PC-3 (cell line): ENCODE measurements at places on chromosomes 5 and 9. TPM values are rescaled to one million over a fixed set of nuclear protein-coding genes. Genes with fewer than 3 reads are reported as not detected.

ZNF169 gene
- 2.4 and 2.8 TPM in 2 replicates for total RNA-seq

FOXD4L6 gene
- total RNA-seq = not detected in 2 replicates

INSL4 gene
- not detected in 2 replicates for total RNA-seq

MSMP gene
- total RNA-seq = 145 and 149 TPM in 2 replicates

TMEM232 gene
- 1.4 TPM in 1 of 2 replicates, not detected in the other for total RNA-seq

AQP7 gene
- total RNA-seq = not detected in 2 replicates

FIBCD1 gene
- 7.5 and 8.9 TPM in 2 replicates for total RNA-seq

LEAP2 gene
- 0.36 TPM in 1 of 2 replicates, not detected in the other for total RNA-seq

DNA sequence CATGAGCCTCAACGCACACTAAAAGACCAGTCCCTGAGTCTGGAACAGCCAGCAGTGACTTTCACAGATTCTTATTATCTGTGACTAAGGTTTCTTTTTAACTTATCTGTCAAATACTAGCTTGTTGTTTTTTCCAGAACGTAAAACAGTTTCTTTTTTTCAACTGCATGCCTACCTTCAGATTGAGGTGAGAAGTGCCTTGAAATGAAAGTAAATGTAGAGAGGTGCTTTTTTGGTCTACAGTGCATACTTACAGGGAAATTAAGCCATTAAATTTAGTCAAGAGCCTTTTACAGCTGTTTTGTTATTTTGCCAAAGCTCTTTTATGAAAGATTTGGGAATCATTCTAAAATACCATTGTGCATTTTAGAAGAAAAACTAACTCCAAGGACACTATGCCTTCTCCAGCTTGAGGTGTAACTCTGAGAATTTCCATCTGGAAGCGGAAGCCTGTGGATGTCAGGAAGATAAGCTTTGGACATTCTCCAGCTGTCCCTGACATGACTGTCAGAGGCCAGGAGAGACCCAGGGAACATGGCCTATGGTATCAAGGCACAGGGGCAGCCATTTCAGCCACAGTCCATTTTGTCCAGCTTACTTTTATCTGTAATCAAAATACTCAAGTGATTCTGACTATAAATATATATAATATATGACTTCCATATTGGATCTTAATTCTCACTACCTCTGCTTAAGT, 230.3 kb downstream of the GLIS3 start:
- no peak for DNase-seq

GRCh38 chr5:63025679-63026078, 447.1 kb downstream of the LRRC70 start:
- no peak for DNase-seq

GRCh38 chr9:99112750-99113413, 8.0 kb downstream of the TGFBR1 start:
- no peak for DNase-seq

- DNase-seq = peak; percentile 93
Observed at GRCh38 chr9:16368237-16369087, 502.0 kb downstream of the BNC2 start.

DNA sequence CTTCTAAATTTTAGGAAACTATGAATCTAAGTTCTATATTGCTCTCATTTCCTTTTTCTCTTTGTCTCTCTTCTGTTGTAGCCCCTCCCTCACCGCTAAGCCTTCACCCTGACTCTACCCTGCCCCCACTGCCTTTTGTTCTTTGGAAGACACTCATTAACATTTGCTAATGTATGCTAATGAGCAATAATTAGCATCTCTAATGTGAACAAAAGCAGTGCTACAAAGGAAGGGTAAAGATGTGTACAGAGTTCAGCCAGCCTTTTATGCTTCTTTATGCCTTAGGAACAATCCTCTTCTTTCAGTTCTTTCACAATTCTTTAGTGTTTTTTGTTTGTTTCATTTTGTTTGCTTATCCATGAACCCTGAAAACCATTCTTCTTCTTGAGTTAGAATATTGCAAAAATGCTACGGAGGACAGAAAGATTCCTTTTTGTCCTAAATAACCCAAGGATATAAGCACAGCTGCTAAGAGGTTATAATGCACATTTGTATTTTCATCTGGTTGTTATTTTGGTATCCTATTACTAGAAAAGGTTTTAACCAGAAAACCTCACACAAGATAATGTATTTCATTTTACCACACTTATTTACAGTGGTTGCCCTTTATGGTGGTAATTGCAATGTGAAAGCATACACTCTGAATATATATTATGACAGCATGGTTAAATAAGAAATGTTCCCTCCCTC, 159.3 kb downstream of the TMC1 start:
- no peak for DNase-seq

GRCh38 chr9:94478755-94479730, 75.8 kb upstream of the PCAT7 start:
- no peak for DNase-seq

DNA sequence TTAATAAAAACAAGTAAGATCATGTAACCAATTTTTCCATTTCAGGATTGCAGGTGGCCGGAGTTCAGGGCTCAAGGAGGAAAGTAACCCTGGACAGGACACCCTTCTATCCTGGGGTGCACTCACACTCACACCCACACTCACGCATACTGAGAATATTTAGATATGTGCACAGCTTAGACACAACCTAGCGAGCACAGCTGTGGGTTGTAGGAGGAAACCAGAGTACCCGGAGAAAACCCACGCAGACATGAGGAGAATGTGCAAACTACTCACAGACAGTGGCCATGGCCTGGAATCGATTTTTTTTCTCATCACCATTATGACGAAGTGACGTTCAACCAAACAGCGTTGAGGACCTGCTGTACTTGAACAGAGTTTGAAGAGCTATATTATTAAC, 4.5 kb upstream of the EFNA5 start:
- DNase-seq = no peak

DNA sequence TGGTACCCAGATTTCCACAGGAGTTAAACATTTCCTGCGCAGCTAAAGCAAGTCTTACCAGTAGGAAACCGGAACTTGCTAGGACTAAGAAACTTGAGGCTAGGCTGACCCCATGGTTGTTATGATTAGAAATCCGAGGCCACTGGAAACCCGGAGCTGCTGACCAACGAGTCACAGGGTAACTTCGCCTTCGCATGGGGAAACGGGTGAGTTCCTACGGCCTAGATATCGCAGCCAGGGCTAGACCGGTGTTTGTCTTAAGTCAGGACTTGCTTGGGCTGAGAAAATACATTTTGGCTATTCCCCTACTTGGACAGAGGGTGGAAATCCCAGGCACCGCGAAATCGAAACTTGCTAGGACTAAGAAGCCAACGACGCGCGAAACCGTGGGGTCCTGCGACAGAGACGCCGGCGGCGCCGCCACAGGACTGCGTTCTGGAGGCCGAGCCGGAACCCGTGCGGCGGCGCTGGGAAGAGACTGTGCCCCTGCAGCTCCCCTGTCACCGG, 1.6 kb upstream of the ANXA2R start:
- DNase-seq = peak; percentile 76

DNA sequence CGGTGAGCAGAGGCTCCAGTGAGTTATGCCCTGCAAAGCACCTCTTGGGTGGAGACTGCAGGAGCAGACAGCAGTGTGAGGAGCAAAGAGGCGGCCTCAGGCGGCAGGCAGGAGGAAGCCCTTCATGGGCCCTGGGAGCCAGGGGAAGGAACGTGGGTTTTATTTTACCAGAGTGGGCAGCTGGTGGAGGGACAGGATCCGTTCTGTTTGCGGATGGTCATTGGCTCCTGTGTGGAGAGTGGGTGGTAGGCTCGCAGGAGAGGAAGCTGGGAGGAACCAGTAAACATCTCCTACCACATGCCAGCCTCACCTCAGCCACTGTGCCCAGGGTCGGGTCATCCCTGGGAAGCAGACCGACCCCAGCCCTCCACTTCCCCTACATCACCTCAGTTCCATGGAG, 24.4 kb downstream of the HNRNPH1 start:
- DNase-seq = no peak

GRCh38 chr5:54455413-54456157, at the start of gene HSPB3:
Gene HSPB3 (plus strand): TSS chr5:54455699. CDS start chr5:54455790, 91 bp downstream.
- DNase-seq = no peak

DNA sequence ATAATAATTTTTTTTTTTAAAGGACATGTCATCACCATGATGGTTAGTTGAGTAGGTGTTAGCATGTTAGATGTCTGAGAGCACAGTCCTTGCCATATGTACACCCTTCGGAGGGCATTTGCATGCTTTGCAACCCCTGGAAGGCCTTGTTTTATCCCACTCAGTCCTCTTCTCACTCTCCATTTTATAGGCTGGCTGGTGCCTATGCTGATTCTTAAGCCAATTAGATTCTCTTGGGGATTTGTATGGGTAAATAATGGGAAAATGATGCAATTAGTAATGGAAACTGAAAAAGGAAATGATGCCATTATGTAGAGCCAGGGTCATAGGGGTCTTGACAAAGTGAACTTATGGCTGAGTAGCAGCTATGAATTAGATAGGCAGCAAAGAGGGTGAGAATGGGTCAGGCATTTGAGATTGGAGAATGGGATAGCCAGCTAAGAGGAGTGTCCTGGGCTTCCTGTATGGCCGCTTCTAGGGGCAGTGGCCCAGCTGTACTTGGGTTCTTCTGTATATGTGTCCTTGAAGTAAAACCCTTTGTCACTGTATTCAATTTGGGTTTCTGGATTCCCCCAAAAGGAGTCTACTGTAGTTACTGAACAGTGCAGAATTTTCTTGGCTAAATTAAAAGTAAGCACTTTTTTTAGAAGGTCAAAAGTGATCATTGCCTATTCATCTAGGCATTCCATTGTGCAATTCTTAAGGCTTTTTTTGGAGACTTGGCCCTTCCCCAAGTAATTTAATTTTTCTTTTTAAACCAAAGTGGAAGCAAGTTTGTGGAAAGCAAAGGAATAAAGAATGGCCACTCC, 31.6 kb downstream of the LRRTM2 start:
- DNase-seq = no peak

DNA sequence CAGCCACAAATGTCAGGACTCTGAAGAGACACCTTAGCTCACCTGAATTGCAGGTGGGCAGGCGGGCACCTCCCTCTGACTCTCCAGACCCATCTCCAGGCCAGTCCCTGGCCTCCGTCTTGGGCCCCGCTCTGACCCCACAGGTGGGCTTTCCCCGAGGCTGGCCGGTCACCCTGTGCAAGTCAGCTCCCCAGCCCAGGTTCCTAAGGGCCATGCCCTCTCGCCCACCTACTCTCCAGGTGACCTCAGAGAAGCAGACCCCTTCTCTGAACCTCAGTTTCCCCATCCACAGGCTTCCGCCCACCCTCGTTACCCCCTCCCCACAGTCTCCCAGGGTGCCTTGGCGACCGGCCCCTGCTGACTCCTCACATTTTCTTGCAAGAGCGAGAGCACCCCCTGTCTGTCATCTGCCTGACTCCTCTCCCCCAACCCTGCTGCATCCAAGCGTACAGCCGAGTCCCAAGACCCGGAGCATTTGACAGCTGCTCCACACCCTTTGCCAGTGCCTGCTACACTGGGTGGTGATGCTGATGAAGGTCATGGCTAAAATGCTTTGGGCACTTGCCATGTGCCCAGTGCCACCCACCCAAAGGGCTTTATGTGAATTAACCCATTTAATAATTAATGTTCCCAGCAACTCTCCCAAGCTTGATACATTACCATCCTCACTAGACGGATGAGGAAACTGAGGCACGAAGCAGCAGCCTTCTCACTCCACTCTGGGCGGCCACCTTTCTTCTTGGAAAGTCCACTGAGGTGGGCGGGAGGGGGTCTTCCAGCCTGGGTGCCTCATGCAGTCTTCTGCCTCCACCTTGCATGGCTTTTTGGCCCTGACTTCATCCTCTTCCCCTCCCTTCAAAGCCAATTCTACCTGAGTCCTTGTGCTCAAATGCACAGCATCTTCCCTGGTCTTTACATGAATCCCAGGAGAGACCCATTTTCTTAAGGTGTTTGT, 51.1 kb upstream of the ORM1 start:
- peak; percentile 15 for DNase-seq

GRCh38 chr5:39420482-39421145, 4.2 kb downstream of the DAB2 start:
- peak; percentile 76 for DNase-seq

DNA sequence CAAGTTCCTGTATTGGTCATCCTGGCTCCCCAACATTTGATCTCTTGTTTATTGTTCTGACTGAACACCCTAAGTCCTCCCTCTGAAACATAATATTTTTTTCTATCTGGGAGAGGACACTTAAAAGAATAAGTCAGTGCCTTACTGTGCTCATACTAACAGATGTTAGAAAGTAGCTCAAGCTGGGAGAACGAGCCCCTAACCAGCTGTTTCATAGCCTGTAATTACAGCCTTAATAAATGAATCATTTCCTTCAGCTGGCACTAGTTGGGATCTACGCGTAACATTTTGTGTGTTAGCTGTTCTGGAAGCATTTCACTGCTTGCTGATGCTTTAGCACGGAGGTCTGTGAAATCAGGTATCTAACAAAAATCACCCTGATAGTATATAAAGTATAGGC, 345.9 kb upstream of the RIOK2 start:
- DNase-seq = peak; percentile 39

DNA sequence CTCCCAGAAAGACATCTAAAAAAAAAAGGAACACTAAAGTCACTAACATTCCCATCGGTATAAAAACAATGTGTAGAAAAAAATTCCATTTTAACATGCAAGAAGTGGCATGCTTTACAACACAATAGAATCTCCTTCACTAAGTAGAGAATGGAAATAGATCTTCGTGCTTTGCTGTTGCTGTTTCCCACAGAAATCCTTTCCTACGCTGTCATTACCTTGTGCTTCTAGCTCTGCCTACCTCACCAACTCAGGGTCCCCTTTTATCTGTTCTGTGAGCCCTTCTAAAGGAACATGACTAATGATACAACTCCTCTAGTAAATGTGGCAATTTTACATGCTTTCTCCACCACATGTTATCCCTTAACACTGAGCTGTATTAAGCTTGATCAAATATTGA, 202.9 kb downstream of the MCTP1 start:
- peak; percentile 29 for DNase-seq

DNA sequence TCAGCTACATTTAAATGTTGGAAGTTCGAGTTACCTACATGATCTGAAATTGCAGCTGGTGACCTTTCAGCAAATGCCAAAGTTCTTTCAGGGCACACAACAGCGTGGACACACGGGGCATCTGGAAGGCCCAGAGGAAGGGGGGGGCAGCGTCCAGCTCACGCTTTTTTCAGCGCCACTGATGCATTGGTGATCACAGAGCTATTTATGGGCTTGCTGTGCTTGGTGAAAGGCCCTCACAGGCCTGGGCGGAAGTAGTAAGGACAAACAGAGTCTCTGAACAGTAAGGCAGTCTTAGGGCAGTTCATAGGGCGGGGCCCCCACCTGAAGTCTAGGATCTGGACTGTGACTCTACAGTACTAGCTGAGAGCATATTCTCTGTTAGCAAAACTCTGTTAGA, 6.6 kb upstream of the FBP2 start:
- DNase-seq = no peak

DNA sequence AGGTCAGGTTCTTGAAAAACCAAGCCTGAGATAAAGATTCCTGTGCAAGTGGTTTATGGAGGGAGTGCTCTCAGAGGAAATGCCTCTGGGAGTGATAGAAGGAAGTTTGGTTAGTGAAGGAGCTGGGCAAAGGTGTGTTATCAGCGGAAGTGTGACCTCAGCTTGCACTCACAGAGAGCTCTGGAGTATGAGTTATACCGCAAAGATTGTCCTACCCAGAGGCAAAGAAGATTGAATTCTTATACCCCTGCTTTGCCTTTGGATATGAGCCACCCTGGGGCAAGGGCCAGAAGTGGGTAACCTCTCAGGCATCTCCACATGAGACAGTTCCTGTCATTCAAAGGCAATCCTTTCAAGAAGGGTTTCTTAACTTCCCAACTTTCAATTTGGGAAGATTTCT, 145.6 kb downstream of the MUSK start:
- DNase-seq = peak; percentile 94
